ENCODE measurements at places on chromosomes 2 and 18.

DNA sequence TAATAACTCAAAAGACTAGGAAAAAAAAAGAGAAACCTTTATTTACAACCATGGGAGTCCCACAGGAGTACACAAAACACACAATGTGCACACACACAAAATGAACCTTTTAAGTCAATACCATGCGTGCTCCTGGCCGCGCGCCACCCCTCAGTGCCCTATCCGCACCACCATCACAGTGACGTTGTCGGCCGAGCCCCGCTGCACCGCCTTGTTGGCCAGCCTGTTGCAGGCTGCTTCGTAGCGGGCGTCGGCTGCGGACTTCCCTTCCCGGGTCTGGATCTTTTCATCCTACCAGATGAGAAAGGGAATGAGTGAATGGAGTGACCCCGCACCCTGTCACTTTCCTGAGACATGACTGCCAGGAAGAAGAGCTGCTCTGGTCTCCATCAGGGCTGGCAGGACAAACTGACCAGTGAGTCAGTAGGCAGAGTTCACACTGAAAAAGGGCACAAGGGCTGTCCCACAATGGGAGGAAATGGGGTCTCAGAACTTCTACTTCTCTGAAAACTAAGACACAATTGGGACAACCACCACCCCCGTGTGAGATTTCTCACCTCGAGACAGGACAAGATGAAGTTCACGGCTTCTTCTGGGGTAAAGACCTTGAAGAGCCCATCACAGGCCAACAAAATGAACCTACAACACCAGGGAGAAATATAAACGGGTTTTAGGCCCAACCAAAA, 11.8 kb downstream of the ERFE start:
- no peak for DNase-seq

GRCh38 chr2:83079007-83079406, 1380.1 kb downstream of the SUCLG1 start:
- no peak for DNase-seq

DNA sequence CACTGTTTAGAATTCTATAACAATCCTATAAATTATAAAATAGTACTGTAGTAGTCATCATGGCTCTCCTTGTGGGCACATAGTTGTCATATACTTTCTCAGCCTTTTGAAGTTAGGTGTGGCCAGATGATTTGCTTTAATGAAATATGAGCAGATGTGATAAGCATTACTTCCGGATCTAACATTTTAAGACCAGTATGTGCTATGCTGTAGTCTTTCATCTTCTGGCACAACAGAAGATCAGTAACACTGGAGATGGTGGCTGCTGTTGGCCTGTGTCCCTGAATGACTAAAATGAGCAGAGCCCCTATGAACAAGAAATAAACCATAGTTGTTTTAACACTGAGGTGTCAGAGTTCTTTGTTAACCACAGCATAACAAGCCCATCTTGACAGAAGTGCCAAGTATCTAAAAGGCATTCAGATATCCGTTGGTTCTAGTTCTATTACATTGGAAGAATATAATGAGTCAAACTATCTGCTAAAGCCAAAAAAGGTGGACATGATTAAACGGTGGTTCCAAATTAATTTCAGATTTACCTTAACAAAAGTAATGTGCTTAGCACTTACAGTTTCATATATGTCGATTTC, 6.3 kb downstream of the MEX3C start:
- no peak for DNase-seq

DNA sequence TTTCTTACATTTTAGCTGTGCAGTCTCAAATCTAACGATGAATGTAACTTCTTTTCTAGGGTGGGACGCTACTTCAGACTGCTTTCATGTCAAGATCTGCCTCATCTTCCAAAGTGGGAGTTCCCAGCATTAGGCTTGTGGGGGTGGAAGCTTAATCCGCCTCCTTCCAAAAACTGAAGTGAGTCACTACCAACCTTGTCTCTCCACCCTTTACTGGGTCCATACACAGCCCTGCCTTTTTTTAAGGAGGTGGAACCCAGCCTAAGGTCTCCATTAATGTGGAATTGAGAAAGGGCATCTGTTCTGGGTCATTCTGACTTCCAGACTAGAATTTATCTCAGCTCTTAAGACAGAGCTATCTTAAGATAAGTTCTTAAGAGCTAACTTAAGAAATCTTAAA, 42.0 kb upstream of the NFE2L2 start:
- DNase-seq, result no peak

- no peak for DNase-seq
These were observed 20.5 kb upstream of the SP140L start for GRCh38 chr2:230306474-230306873.

- DNase-seq, result no peak
These were observed 28.0 kb downstream of the RFX8 start for GRCh38 chr2:101446869-101447268.

- no peak for DNase-seq
These were observed 47.0 kb downstream of the PROC start for GRCh38 chr2:127465258-127465657.

All from amniotic stem cell (primary cell).